WERI-Rb-1 (cell line): ENCODE measurements at places on chromosomes 16 and 17.
A peak's percentile ranks its signal among the peaks of the same experiment; 100 is the strongest.

DNA sequence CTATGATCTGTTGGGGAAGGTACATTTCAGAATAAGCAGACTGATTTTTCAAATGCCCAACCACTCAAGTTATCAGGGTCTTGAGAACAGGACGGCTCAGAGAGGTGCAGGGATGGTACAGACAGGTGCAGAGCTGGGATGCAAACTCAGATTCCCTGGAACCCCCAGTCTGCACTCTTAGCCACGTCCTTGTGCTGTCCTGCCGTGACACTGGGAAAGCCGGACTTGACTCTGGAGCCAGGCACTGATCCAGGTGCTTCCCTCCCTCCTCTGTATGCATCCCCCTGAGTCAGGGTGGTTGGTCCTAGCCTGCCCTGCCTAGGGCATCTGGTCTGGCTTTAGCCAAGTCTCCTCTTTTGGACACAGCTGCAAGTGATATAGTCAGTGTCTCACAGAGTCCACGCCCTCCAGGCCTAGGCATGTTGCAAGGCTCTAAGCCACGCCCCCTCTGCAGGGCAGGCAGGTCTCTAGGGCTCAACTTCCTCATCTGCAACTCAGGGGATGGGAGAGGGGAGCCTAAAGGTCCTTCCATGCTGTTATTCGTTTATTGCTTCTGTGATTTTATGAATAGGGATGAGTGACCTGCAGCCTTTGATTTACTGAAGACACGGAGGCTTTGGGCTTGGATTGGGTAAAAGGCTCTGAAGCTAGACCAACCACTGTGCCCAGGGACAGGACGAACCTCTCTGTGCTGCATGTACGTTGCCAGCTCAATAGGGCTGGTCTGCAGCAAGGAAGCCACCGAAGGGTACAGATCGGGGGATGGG is 97.3 kb downstream of the SDK2 start:
- peak; percentile 84 for DNase-seq

DNA sequence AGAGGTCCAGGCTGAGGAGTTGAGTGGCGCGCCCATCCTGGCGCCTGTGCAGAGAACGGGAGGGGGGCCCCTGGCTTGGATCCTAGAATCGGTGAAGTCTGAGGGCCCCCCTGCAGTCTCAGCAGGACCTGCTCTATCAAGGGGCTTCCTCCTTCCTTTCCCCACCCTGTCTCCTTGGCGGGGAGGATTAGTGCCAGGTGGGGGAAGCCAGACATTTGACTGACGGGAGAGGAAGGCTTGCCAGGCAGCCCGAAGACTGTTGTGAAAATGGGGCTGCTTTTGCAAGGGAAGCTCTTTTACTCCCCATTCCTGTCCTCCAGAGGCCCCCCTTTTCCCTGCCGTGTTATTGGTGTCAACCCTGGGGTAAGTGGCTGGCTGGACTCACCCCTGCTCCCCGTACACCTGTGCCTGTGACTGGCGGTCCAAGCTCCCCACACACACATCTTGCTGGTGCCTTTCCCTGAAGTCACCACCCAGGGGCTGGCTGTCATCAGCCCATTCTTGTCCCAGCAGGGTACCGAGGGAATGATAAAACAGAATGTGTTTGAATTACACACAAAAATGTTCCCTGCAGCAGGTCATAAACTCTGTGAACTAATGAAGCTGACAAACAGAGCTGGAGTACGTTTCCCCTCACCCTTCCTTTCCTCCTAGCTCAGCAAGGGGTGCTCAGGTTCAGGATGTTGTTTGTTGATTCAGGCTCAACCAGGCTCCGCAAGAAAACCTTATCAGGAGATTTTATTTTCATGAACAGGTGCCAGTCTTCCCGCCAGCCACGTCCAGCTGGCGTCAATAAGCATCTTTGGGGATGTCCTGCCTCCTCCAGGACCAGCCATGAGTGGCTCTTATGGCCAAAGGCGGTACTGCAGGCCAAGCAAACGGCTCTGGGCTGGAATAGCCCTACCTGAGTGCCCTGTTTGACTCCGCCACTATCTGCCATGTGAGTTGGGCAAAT is 4.4 kb upstream of the ARMC7 start:
- peak; percentile 91 for DNase-seq

DNA sequence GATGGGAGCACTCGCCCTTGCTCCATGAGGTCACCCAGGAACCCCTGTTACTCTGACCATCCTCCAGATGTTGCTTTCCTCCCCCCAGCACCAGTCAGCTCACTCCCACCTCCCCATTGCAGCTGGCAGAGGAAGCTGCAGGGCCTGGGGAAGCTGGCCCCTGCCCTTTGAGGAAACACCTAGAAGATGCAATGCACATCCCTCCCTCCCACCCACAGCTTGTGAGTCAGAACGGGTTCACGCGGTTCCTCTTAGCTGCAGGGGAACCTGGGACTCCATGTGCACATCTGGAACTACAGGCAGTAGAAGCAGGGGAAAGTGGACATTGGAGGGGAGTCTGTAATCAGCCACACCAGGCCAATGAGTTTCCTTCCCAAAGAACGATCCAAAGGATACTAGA is 96.9 kb downstream of the KATNIP start:
- no peak for DNase-seq

GRCh38 chr17:37519251-37519985 is 29.7 kb downstream of the DUSP14 start:
- DNase-seq, result no peak

GRCh38 chr17:12310811-12311210 is 290.1 kb downstream of the MAP2K4 start:
- DNase-seq, result no peak

DNA sequence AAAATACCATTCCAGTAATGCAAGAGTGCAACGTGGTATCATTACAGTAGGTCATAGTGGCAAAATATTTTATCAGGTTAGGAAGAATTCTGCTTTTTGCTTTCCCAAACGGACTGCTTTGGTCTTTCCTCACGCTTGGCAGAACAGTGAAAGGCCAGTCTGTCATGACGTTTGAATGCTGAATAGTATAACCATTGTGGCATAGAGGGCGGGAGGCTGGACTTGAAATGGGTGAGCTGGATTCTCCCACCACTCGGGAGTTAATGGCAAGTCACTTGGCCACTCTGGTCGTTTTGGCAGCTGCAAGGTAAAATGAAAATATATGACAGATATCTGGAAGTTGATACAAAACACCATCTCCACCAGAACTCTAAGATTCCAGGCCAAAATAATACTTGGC is 391.2 kb downstream of the MAF start:
- no peak for DNase-seq

- peak; percentile 27 for DNase-seq
Measured at GRCh38 chr16:64626776-64627175, 495.1 kb downstream of the CDH11 start.

- no peak for DNase-seq
Measured at GRCh38 chr16:85367485-85367884, 245.6 kb upstream of the GSE1 start.

DNA sequence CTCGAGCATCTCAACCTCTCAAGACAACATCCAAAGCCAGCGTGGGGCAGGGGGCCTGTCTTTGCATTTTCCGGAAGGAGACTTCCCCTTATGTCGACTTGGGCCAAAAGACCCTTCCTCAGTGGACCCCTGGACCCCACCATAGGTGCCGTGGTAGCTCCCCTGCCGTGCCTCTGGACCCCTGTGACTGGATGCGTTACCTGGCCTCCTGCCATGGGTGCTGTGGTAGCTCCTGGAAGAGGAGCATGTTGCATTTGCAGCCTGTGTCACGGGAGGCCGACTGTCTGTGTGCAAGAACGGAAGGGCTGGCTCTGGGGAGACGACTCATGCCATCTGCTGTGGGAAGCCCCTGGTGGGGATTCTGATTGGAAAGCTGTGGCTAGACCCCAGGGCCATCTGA is 130.1 kb downstream of the FOXL1 start:
- peak; percentile 16 for DNase-seq

- no peak for DNase-seq
Measured at GRCh38 chr16:2243031-2243528, 6.8 kb downstream of the DNASE1L2 start.
